ENCODE measurements at places on chromosomes 6 and 20.
A peak's percentile ranks its signal among the peaks of the same experiment; 100 is the strongest.

DNA sequence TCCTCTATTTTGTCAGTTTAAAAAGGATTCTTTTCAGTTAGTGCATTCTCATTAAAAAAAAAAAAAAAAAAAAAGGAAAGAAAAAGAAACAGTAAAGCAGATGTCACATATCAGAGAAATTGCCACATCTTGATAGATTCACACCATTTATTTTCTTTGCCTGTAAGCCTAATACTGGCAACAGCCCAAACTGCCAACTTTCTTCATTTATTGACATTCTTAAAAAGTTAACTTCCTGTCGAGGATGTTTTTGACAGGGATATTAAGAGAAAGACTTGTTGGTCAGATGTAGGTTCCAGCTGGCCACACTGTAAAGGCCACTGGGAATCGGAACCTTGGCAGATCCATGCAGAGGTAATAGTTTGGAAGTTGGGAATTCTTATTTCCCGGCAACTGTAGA, 332.6 kb downstream of the NRN1 start:
- no peak for DNase-seq

GRCh38 chr6:68876792-68877493, 241.9 kb downstream of the ADGRB3 start:
- peak; percentile 31 for DNase-seq

- DNase-seq, result no peak
Measured at GRCh38 chr20:23939641-23940040, 48.9 kb downstream of the GGTLC1 start.

DNA sequence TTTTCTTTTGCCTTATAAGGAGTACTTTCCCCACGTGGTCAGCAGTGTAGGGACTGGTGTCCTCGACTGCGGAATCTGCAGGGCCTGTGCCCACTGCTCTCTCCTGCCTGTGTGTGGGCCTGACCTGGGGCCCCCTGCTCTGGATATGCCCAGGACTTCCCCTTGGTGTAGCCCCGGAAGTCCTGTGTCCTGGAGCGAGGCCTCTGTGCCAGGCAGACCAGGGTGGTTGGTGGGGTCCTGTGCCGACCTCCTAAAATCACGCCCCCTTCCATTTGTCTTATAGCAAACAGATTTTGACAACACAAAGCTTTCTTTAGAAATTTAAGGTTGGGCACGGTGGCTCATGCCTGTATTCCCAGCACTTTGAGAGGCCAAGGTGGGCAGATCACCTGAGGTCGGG, 64.2 kb downstream of the DLL1 start:
- DNase-seq, result no peak

DNA sequence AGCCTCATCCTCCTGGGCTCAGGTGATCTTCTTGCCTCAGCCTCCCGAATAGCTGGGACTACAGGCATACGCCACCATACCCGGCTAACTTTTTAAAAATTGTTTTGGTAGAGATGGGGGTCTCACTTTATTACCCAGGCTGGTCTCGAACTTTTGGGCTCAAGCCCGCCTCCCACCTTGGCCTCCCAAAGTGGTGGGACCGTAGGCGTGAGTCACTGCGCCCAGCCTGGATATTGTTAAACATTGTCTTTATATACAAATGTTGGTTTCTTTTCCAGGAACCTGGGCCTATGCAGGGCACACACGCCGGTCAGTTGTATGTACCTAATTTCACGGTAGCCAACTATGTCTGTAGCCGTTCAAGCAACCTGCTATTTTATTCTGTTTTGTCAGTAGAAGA, 60.1 kb downstream of the SYNJ2 start:
- DNase-seq, result no peak

GRCh38 chr6:167682125-167682524, 144.6 kb upstream of the AFDN start:
- DNase-seq, result no peak

DNA sequence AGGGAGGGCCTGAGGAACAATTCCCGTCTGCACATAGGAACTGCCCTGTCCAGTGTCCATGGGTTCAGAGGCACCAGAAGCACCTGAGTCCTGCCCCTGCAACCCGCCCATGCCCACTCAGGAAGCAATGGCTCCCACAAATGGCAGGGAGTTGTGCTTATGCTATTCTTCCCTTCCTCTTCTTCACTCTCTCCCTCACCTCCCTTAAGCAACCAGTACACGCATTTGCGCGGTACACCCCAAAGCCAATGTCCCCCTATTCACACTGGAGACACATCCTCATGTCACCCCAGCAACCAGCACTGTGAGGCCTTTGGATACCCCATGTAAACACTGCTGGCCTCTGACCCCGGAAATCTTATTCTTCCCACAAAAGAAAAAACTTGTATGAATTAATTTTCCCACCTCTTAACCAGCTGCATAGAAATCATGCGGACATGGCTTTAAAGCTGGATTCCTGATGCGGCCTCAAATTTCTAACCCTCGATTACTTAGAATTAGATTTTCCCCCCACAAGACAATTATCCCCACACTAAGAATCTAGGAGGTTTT, 30.9 kb downstream of the FYN start:
- no peak for DNase-seq

GRCh38 chr20:60453388-60454246, 495.4 kb downstream of the CDH26 start:
- DNase-seq, result no peak

DNA sequence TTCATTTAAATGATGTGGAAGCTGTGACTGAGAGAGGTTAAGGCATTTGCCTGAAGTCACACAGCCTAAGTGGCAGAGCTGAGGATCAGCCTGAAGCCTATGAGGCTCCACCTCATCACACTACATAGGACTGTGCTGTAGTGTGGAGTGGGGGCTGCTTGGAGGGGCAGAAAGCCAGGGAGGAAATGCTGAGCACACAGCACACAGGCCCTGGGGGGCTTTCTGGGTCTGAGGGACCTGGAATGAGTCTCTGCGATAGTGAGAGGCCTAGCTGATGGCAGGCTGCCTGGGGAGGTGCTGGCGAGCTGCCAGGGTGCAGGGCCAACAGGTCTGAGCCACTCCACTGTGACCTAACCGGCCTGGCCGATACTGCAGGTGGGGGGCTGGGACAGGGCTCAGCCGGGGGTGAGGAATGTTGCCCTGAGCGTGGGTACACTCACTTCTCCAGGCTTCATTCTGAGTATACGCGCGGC, 2.2 kb upstream of the ARHGAP40 start:
- peak; percentile 93 for DNase-seq

- DNase-seq, result no peak
Measured at GRCh38 chr6:137315081-137315480, 95.9 kb upstream of the IFNGR1 start.

DNA sequence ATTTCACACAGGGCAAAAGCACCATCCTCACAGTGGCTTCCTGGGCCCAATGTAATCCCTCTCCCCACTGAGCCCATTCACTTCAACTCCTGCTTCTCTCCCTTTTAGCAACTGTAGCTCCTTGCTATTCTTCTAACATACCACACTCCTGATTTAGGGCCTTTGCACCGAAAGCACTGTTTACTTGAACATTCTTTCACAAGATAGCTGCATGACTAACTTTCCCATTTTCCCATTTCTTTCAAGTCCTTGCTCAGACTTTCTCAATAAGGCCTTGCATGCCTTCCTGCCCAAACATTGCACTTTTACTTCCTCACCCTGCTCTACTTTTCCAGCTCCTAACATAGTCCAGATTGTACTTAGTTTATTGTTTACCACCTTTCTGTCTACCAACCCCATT, 73.0 kb downstream of the SHPRH start:
- no peak for DNase-seq

GRCh38 chr20:3727401-3728021, 5.0 kb upstream of the HSPA12B start:
- no peak for DNase-seq

GRCh38 chr6:91042656-91043055, 455.8 kb upstream of the MAP3K7 start:
- DNase-seq, result no peak

DNA sequence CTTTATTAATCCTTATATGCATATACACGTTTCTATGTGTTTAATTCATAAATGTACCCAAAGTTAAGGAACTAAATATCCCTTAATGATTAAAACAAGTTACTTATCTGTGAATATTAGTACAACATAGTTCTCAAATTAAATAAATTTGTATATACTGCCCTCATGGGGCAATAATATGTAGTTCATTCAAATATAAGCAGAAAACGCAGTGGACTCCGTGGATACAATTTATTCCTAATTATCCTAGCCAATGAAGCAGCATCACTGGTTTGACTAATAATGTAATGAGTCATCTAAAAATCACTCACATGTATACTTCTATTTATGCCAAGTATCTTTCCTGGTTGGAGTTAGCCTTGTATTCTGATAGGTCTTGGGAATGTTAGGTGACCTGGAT, 111.6 kb downstream of the TBC1D32 start:
- peak; percentile 1 for DNase-seq

DNA sequence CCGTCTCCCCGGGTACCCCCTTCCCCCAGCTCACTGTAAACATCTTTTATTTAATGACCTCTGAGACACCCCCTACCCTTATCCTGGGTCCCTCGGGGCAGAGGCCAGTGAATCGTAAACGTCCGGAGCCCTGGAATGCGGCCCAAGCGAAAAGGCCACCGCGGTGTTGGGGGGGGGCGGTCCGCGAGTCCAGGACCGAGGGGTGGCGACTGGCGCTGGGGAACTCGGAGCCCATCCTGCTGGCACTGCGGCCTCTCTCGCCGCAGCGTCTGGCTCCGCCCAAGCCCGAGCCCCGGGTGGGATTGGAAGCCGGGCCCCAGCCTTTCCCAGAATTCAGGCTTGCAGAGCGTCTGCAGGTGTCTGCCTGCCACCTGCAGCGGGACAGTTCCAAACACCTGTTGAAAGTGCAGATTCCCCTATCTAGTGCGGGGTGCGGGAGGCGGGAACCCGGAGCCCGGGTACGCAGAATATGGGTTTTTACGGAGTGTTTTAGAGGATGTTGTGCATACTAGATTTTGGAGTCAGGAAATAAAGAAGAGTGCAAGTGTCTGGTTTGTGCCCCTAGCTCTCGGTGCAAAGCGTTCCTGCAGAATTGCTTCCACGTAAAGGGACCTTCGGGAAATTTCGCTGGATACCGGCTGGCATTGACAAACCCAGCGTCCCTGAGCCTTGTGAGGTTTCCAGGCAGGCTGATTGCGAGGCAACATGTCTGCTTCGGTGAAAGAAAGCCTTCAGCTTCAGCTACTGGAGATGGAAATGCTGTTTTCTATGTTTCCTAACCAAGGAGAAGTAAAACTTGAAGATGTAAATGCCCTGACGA, 800 bp downstream of the RWDD2A start:
- peak; percentile 56 for DNase-seq

DNA sequence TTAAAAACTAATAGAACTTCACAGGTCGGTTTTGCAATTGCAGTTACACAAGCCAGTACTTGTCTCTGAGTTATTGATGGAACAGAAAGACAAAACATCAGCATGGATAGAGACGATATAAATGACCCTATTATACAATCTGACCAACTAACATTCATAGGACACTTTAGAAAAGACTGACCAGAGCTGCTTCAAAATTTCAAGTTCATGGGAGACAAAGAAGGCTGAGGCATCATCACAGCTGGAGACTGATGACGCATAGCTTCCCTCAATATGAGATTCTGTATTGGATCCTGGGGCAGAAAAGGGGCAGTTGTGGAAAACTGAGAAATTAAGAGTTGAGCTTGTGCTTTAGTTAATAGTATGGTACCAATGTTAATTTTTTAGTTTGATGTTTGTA, 174.0 kb downstream of the THBS2 start:
- no peak for DNase-seq

DNA sequence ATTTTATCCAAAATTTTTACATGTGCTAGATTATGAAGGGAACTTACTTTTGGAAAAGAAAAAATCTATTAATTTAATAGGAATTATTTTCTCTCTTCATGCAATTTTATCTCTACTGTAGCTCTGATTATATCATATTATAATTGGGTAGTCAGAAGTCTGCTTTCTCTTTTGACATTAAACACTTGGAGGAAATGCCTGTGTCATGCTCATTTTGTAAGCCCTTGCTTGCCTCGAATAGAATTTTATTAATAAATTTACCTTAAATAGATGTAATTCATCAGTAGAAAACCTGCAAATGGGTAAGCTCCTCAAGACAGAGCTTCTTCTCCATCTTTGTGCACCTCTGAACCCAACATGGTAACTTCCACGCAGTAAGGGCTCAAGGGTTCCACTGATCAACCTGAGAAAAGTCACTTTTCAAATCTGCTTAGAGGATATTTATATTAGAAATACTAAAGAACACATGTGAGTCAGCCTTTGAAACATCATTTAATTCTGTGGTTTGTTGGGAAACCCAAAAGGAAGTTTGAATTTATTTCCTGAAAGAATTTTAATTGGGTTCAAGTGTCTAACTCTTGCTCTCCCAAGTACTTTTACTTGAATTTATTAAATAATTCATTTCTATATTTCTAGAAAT, 266.0 kb downstream of the ALDH8A1 start:
- no peak for DNase-seq

GRCh38 chr6:144286503-144287393, 1.6 kb downstream of the UTRN start:
- peak; percentile 35 for DNase-seq

GRCh38 chr6:25177500-25178028, 101.6 kb upstream of the CARMIL1 start:
- DNase-seq, result no peak

- no peak for DNase-seq
Measured at GRCh38 chr6:57108691-57109090, 18.7 kb downstream of the ZNF451 start.
